ENCODE measurements at places on chromosomes 7 and 10. TPM values are rescaled to one million over a fixed set of nuclear protein-coding genes. Genes with fewer than 3 reads are reported as not detected.

ABCF2 gene
- total RNA-seq: 34.6 TPM

RBM33 gene
- total RNA-seq: 34.6 TPM

DNA sequence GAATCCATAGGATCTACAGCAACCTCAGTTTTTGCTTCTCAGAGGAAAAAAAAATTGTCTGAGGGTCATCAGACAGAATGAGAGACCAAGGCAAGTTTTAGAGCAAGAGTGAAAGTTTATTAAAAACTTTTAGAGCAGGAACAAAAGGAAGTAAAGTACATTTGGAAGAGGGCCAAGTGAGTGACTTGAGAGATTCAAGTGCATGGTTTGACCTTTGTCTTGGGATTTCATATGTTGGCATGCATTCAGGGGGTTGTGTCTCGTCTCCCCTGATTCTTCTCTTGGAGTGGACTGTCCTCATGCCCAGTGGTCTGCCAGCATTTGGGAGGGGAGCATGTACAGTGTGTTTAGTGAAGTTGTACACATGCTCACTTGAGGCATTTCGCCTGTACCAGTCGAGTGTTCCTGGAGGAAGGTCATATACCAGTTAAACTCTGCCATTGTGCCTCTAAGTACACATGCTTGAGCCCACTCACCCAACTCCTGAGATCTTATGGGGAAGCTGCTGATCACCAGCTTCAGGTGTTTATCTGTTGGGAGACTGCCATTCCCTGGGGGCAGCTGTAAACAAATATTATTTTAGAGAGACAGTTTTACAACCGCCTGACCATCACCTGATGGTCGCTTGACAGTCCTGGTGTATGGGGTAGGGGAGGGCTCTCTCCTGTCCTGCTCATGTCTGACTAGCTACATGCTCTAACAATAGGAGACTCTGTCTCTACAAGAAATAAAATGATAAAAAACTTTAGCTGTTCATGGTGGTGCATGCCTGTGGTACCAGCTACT is 109.4 kb downstream of the EEPD1 start:
- DNase-seq: no peak

DNA sequence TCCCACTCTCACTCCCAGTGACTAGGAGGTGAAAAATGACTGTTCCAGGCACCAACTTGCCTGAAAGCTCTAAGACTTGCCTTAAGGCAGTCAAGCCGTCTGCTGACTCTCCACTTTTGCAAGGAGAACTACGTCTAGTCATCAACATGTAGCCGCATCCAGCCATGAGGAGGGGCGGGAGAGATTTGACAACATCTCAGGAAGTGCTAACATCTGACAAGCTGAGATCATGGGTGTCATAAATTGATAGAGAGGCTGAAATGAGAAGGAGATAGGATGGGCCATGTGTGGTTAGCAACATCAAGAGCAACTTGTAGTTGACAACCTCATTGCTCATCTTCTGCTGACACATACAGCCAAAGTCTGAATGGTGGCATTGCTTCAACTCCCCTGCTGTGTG is 9.0 kb upstream of the TBXAS1 start:
- no peak for DNase-seq

DNA sequence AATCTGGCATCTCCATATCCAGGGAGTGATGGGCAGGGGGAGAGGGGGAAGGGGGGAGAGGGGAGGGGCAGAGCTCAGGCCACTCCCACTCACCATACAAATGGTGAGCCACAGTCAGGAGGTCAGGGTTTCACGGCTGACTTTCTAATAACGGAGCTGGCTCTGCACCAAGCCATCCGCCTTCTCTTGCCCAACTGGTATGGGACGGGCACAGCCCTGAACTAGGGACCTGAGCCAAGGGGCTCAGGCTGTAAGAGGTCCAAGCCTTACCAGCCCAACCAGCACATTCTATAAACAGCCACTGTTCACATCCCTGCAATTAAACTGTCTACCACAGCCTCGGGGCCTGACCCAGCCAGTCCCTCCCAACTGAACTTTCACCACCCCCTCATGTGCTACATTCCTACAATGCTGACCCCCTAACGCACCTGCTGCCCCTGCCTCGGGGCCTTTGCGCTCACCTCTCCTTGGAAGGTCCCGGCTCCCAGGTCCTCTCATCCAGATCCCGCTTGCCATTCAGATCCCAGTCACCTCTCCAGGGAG is 32.5 kb downstream of the RGS10 start:
- peak; percentile 92 for DNase-seq

DNA sequence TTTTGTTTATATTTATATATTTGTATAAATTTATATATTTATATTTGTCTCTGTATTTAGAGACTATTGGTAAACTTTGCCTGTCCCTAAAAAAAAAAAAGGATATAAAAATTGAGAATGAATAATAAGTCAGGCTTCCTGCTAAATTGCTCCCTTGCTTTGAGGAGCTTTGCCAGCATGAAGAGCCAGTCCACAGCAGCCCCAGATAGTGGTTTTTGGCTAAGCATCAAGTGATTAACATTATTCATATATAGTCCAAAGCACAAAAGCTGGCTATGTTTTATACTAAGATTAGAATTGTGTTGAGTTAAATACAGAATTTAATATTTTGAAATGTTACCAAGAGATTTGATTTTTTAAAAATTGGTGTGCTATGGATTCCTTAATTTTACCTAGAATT is 264.9 kb upstream of the FERD3L start:
- no peak for DNase-seq

DNA sequence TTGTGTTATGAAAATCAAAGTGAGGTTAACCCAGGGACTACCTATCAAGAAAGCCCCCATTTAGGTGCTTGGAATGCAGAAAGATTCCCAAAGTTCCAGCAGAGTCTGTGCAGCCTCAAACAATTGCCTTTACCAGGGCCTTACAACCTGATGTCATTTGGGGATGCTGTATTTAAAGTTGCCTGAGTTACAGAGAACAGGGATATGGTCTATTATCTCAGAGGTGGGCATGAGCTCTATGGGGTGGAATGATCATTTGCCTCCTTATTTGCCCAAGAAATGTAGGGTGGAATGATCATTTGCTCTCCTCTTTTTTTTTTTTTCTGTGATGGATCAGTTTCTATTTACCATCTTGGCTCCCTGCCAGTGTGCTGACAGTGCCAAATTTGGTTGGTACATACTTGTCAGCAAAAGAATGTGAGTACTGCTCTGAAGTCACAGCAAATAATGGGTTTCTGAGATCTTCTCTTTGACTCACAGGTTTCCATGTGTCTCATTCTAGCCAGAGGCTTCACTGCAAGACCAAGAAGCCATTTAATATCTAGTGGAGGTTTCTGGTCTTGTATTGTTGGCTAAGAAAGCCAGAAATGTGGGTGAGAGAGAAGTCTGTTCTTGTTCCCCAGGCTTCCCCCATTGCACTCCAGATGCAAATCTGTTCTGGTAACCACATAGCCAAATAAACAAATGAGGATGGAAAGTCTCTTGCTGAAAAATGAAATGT is 45.5 kb upstream of the ZNRF2 start:
- peak; percentile 70 for DNase-seq

DNA sequence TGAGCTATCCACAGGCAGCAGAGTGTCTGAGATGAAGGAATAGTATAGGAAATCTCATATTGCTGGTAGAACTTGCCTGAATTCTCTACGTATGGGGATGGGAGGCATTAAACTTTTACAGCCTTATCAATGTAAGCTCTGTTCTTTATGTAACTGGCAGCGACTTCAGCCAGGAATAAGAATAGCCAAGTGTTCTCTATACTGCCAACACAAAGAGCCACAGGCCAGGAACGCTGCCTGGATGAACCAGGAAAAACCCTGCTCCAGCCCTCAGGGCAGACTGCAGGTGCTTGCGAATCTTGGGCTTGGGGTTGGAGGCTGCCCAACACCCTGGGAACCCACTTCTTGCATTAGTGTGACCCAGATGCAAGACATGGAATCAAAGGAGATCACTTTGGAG is 6.1 kb upstream of the OLAH start:
- no peak for DNase-seq

GRCh38 chr10:60235001-60235400 is 154.7 kb downstream of the ANK3 start:
- no peak for DNase-seq

GRCh38 chr10:114957673-114958072 is 19.7 kb downstream of the TRUB1 start:
- no peak for DNase-seq

- DNase-seq: no peak
Observed at GRCh38 chr10:98384531-98385133, 30.4 kb downstream of the PYROXD2 start.

GRCh38 chr7:7565746-7566650 is 686 bp upstream of the MIOS start:
- DNase-seq: no peak

GRCh38 chr10:31707093-31708039 is 221.3 kb downstream of the ARHGAP12 start:
- peak; percentile 80 for DNase-seq

DNA sequence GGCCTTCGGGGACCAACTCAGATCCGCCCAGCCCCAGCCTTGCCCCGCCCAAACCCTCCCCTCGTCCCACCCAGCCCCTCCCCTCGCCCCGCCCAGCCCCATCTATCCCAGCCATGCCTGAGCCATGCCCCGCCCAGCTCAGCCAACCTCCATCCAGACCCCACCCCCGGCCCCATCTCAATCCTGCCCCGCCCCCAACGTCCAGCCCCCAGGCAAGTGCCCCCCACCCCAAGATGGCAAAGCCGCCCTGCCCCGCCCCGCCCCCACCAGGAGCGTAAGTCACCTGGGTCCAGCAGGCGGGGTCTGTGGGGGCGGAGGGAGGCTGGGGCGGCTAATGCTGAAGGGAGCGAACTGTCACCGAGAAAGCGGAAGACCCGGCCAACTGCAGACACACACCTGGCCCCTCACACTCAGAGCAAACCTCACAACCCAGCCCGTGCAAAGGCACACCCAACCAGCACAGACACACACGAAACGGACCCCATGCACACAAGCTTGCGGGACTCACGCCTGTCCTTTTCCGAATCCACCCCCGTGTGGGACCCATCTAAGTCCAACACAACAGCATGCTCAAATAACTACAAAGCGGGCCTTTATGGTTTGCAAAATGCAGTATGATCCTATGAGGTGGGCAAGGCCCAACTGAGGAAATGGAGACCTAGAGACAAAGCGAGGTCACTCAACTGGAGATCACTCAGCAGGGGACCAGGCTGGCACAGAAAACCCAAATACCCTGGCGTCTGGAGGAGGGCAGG is 11.5 kb upstream of the OGA start:
- DNase-seq: peak; percentile 72

- no peak for DNase-seq
Observed at GRCh38 chr10:117139581-117140524, 1.8 kb upstream of the VAX1 start.

- DNase-seq: no peak
Observed at GRCh38 chr7:107591421-107591820, 11.4 kb downstream of the BCAP29 start.

- DNase-seq: no peak
Observed at GRCh38 chr10:7261351-7261750, 149.5 kb downstream of the SFMBT2 start.
